ENCODE measurements at places on chromosomes 7 and 10.

GRCh38 chr10:107031931-107032699 is 132.4 kb downstream of the SORCS1 start:
- DNase-seq, result no peak

DNA sequence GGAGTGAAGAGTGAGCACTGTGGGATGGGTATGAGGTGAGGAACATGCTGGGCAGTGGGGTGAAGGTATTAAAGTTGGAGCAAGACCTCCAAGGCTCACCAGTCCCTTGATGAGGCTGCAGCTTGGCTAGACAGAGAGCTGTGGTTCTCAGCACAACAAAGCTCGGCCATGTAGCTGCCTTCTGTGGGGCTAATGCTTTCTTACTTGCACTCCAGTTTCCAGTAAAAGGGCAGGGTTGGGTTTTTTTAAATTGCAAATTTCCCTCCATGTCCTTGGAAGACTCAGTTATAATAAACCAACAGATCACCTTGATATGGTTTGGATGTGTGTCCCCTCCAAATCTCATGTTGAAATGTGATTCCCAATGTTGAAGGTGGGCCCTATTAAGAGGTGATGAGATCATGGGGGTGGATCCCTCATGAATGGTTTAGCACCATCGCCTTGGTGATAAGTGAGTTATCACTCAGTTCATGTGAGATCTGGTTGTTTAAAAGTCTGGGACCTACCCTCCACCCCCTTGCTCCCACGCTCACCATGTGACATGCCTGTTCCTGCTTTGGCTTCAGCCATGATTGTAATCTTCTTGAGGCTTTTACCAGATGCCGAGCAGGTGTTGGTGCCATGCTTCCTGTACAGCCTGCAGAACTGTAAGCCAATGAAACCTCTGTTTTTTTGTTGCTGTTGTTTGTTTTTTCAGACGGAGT is 55.9 kb downstream of the ATXN7L1 start:
- DNase-seq, result no peak

DNA sequence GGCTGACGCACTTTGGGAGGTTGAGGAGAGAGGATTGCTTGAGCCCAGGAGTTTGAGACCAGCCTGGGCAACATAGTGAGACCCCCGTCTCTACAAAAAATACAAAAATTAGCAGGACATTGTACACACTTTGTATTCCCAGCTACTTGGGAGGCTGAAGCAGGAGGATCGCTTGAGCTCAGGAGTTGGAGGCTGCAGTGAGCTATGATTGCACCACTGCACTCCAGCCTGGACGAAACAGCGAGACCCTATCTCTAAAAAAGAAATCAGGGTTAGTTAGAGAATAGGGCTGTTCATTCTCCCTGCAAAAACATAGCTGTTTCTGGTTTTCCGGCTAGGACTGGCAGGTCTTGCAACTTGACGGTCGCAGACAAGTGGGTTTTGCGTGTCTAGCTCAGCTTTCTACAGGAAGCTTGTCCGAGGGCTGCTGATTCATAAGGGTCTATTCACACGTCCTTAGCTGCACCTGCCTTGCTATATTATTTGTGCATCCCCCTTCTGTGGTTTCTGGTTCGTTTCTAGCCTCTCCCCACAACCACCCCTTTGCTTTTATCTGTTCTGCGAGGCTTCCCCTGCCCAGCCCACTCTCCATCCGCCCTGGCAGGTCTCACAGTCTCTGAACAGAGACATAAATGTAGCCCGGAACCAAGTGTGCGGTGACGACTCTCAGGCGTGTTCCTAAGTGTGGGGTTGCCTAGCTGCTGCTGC is 10.7 kb downstream of the AMZ1 start:
- DNase-seq, result peak; percentile 53

- no peak for DNase-seq
Observed at GRCh38 chr10:53808677-53809372, 992.2 kb downstream of the PCDH15 start.

GRCh38 chr10:80108576-80109239 is 23.8 kb upstream of the PLAC9 start:
- DNase-seq, result no peak

GRCh38 chr10:99799613-99800012 is 17.2 kb downstream of the ABCC2 start:
- DNase-seq, result no peak

DNA sequence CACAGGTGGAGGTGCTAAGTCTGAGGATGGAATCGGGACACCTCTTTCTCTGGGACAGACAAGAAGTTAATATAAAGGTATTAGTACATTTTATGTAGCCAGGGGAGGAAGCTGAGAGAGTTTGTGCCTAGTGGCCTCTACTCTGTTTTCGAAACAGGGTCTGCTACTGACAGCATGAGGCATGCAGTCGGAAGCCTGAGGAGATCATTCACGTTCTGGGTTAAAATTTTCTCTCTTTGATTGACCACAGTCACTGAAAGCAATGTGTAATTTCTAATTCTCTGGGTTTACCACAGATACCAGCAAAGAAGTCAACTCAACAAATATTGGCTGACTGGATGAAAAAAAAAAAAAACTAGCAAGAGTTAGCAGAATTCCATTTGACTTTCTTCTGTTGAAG is 53.3 kb upstream of the KCTD7 start:
- DNase-seq, result peak; percentile 14

- no peak for DNase-seq
Observed at GRCh38 chr7:18768256-18768655, 272.7 kb downstream of the HDAC9 start.

DNA sequence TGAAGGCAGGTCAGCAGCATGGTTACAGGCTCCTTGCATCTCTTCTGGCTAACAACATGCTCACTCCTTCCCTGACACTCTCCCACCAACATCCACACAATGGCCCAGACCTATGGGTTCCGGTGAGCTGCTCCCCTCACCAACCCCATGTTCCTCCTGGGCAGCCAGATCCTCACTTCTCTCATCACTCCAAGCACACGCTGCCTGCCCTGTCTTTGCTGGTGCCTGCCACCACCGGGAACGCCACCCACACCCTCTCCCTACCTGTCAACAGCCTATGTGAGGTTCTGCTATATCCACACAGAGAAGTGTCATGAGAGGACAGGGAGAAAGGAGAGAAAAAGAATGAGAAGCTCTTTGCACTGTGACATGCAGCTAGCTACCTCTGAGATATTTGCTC is 14.6 kb downstream of the PARP12 start:
- no peak for DNase-seq

- no peak for DNase-seq
Observed at GRCh38 chr7:2601065-2601464, 30.7 kb upstream of the TTYH3 start.

DNA sequence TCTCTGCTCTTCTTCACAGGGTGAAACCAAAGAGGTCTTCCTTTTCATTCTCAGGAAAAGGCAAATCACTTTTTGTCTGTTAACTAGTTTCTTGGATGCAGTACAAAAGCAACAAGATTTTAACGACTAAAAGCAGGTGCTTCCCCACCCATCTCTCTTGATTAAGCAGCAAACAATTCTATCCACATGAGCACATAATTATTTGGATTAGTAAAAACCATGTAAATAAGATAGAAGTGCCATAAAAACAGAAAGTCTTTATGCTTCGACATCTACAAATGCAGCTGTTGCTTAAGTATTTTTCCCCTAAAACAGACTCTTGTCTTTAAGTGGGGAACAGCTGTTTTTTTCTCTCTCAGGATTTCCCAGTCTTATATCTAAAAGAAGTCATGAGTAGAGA is 37.4 kb downstream of the USP54 start:
- DNase-seq, result no peak

DNA sequence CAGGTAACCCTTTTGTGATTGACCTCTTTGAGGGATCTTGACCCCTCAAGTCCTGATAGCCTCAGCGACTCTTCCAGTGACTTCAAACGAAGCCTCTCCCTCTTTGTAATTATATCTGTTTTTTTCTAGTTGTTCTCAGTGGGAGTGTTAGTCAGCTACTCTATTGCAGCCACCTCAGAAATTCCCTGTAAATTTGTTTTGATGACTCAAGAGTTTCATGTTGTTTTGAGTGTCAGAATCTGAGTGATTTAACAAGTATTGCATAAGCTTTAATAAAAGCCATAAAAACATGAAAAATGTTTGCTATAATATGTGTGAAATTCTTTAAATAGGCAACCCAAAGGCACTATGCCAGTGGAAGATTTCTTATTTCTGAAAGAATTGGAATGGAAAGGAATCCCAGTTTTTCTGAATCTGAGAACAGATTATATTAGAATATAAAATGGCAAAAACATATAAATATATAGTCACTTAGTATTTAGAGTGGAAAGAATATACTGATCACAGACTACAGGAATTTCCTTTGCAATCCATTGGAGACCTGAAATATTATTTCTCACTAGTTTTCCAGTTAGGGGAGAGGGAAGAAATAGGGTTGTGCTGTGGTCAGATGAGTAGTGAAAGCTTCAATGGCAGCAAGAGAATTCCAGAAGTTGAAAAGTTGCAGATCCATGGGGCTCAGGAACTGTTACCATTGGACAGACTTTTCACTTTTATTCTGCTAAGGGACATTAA is 94.4 kb upstream of the SEMA3C start:
- no peak for DNase-seq

GRCh38 chr10:86659721-86660453 is 5.5 kb downstream of the OPN4 start:
- DNase-seq, result no peak

GRCh38 chr10:75860009-75860408 is 428.6 kb downstream of the LRMDA start:
- no peak for DNase-seq

- peak; percentile 35 for DNase-seq
Observed at GRCh38 chr10:23158370-23158769, 33.7 kb upstream of the PTF1A start.

GRCh38 chr10:125848371-125848770 is 25.0 kb downstream of the BCCIP start:
- DNase-seq, result no peak

- DNase-seq, result peak; percentile 69
Observed at GRCh38 chr7:143345428-143345900, 17.0 kb downstream of the FAM131B start.

DNA sequence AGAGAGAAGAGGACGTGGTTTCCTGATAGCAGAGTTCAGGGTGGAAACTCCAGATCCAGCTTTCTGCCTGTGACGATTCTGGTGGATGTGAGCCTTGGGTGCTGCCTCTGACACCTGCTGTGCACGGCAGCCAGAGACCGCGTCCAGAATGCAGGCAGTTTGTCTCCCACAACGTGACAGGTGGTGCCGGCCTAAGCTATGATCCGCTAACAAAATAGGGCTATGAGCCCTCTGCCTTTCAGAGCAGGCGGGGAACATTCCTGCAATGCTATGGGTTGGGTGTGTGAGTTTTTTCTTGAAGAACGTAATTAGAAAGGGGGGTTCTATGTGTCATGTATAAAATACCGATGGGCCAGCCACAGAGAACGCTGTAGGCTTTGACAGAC is 297.3 kb upstream of the PRKCQ start:
- no peak for DNase-seq

DNA sequence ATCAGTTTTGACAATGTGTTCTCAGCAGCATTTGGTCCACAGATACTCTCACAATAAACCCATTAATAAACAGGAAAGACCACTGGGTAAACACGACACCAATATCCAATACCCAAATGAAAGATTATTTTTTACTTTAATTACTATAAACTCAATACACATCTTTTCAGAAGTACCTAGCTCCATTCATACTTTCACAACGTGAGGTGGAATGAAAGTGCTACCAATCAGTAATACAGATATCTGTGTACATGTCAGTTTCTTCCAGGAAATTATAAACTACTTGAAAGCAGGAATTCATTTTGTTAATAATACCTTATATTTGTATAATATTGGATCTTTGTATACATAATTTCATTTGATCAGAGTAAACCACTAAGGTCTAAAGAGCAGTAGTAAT is 11.9 kb downstream of the CDK6 start:
- no peak for DNase-seq
